ENCODE measurements at places on chromosomes 16 and 17.
A peak's percentile ranks its signal among the peaks of the same experiment; 100 is the strongest.

- DNase-seq = no peak
Measured at GRCh38 chr17:68640242-68640989, 39.2 kb upstream of the FAM20A start.

DNA sequence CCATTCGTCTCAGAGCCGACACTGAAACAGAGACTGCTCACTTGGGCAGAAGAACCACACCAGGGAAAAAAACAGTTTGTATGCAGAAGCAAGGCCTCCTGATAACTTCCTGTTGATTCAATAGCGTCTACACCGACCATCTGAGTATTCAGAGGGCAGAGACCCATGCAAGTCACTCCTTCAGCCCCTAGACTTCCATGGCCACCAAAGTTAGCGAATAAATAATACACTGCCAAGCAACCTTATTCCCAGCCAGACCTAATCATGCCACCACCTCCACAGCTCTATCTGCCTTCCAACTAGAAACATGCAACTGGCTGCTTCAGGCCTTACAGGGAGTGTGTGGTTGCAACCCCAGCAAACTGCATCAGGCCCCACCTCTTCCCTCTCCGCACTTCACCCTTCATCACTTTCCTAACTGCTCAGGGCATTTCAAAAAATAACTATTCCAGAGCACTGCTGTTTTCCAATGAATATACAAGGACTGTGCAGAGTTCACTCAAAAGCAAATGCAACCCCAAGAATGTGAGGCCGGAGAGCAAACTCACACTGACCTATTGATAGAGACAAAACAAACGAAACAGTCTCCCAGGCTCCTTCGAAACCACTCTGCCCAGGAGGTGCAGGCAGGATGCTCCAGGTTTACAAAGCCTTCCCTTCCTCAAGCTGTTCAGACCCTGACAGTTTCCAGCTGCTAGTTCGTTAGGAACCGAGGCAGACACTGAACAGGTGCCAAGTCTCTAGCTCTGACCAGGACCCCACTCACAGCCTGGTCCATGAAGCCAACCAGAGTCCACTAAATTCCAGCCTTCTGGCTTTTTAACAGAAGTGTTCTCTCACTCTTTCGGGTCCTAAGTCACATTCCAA, 3.6 kb downstream of the USP7 start:
- DNase-seq = no peak

GRCh38 chr17:79985943-79986391, 49.7 kb downstream of the TBC1D16 start:
- DNase-seq = no peak

GRCh38 chr17:8163978-8164814, 1.4 kb upstream of the VAMP2 start:
- peak; percentile 89 for DNase-seq
